ENCODE measurements at places on chromosomes 6 and 20.

DNA sequence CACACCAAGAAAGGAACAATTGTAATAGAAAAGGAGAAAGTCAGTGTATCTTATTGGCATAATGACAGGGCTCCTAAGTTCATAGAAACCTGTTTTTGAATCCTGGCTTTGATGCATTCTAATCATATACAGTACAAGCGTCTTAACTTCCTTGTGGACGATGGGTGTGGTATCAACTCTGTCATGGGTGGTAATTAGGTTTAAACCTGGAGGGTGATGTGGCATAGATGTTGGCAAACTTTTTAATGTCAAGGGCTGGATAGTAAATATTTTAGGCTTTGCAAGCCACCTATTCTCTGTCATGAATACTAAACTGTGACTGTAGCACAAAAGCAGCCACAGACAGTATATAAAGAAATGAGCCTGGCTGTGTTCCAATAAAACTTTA, 138.7 kb upstream of the EDN1 start:
- DNase-seq = no peak

GRCh38 chr6:130598021-130598989, 228.9 kb upstream of the SMLR1 start:
- no peak for DNase-seq

- DNase-seq = peak; percentile 49
Measured at GRCh38 chr6:144215402-144215931, 65.2 kb downstream of the STX11 start.

- DNase-seq = no peak
Measured at GRCh38 chr20:49694450-49695071, 19.1 kb downstream of the B4GALT5 start.

- no peak for DNase-seq
Measured at GRCh38 chr6:489001-489400, 97.4 kb downstream of the IRF4 start.
